ENCODE measurements at places on chromosomes 3 and 15.

DNA sequence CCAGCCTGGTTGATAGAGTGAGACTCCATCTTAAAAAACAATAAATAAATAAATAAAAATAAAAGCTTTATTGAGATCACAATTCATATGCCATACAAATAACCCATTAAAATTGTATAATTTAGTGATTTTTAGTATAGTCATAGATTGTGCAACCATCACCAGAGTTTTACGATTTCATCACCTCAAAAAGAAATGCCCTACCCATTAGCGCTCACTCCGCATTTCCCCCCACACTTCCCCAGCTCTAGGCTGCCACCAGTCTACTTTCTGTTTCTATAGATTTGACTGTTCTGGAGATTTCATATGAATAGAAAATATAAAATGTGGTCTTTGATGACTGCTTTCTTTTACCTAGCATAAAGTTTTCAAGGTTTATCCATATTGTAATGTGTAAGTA lies 57.0 kb downstream of the ARHGEF26 start:
- DNase-seq = no peak

- DNase-seq = no peak
These were observed 116.3 kb downstream of the AKAP13 start for GRCh38 chr15:85496551-85497171.

- peak; percentile 84 for DNase-seq
These were observed 273.1 kb downstream of the FOXP1 start for GRCh38 chr3:71310359-71310979.

GRCh38 chr3:184746131-184747120 lies 34.6 kb upstream of the MAGEF1 start:
- no peak for DNase-seq

- DNase-seq = peak; percentile 49
These were observed at the start of gene SST for GRCh38 chr3:187669675-187670504. SST (minus strand) TSS chr3:187670394; CDS start chr3:187670291, 103 bp downstream.

GRCh38 chr3:79039192-79039591 lies 728.6 kb downstream of the ROBO1 start:
- DNase-seq = peak; percentile 40

GRCh38 chr3:13549623-13550422 lies 898 bp downstream of the FBLN2 start:
- DNase-seq = no peak

GRCh38 chr15:71476823-71477222 lies 333.5 kb upstream of the NR2E3 start:
- DNase-seq = no peak

Measured in fibroblast of upper back skin (primary cell).